ENCODE measurements at places on chromosomes 2 and 18. TPM values are rescaled to one million over a fixed set of nuclear protein-coding genes. Genes with fewer than 3 reads are reported as not detected.

Gene STEAP3
- 1.2 TPM for total RNA-seq

- no peak for DNase-seq
Observed at GRCh38 chr2:121888189-121888557, 132.7 kb downstream of the TSN start.

DNA sequence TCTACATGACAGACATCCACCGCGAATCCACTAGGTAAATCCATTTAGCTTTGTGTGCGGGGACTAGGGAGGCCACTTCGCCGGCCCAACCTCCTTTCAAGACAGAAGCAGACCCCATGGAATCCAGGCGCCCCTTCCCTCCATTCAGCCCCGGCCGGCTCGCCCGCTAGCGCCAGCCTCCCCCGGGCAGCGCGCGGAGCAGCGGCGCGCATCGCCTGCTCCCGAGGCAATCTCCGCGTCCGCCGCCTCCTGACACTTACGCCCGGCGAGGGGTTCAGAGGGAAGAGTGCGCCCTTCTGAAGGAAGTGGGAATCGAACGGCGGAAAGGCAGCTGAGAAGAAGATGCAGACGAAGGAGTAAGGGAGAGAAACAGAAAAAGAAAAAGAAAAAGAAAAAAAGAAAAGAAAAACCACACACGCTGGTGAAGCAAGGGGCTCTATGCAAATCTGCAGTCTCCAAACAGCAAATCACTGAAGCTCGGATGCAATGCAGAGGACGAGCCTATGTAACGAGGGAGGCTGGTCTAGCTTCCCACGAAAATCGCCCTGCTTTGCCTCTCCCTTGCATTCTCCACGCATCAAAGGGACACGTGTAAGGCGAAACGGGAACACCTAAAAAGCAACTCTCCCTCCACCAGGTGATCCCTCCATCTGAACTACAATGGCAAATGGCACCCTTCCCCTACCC, 684.4 kb downstream of the NRXN1 start:
- DNase-seq = peak; percentile 81

Gene CKAP2L
- 28.2 TPM for total RNA-seq

GRCh38 chr18:13539050-13539449, 187.3 kb downstream of the FAM210A start:
- no peak for DNase-seq

DNA sequence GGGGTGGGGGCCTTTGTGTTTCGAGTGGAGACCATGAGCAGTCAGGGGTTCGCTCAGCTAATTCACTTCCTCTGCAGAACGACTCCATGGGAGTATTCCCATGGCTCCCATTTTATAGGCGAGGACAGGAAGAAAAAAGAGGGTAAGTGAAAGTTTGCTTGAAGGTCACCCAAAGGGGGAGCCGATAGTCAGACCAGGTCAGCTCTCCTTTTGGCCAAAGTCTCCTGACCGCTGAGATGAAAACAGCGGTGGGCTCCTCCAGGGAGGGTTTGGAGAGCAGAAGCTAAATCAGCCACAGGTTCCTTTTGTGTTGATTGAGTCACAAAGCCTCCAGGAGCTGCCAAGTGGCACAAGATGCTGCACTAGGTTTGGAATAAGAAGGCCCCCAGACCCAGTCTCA, 34.1 kb upstream of the CTAGE1 start:
- peak; percentile 33 for DNase-seq

DNA sequence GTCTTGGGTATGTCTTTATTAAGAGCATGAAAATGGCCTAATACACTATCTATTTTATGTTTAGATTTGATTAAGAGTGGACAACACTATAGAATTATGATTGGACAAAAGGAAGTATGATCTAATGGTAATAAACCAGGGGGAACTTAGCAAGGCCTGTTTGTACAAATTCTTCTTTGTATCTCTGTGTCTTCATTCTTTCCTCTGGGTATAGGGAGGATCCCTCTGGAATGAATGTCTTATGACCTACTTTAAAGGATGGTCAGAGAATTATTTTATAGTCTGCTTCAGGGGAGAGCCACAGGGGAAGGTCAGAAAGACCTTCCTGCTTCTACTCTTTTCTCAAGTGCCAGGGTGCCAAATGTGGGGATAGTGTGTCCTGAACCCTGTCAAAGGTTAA, 42.8 kb upstream of the FANCL start:
- no peak for DNase-seq

Gene RESP18
- not detected for total RNA-seq

DNA sequence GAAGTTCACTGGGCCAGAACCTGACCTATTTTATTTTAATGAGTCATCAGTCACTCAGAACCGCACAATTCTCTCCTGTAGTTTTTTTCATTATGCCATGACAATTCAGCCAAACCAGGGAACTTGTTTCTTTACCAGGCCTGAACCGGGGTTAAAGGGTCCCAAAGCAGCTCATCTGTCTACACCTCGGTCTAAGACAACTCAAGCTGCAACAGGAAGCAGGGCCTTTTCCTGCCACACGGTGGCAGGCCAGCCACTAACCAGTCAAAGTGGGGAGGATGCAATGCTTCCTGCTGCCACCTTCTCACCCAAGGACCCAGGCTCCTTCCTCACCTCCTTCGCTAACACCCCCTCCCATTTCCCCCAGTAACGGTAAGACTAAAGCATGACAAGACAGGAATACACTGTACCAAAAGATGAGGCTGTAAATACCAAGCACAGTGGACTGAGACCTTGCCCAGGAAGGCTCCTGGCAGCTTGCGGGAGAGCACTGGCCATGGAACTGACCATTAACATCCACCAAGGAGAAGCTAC, 56.7 kb upstream of the ACKR3 start:
- DNase-seq = peak; percentile 71

Measured in neural progenitor cell (in vitro differentiated cells).